HFFc6 (cell line): ENCODE measurements at places on chromosomes 6 and 20. TPM values are rescaled to one million over a fixed set of nuclear protein-coding genes. Genes with fewer than 3 reads are reported as not detected.
A peak's percentile ranks its signal among the peaks of the same experiment; 100 is the strongest.

DNA sequence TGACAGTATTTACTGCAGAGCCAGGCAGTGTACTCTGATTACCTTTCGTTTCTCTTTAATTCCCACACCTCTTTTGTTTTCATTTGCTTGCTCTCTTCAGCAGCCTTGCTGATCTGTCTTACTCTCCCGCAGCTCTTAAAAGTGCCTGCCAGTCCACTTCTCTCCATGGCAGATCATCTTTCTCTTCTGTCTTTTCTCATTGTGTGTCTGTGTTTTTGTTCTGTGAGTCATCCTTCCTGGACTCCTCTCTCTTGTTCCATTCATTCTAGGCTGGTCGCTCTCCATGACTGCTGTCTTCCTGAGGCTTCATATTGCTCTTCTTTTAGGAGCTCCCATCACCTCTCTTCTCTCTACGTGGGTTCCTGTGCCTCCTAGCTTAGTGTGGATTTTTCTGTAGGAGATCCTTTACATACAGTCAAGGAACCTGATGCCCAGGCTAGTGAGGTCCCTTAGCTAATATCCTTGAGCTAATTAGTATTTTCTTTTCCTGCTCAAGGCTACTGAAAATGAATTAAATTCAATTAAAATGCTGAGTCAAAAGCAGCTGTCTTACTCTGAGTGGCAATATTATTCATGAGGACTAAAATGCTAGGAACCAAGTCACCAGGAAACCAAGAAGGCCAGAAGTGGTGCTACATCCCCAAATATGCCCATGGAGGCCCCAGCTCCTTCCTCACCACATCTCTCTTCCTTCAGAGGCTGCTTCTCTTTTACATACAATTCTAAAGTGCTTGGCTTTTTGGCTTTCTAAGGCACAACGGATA lies 86.1 kb downstream of the SLX4IP start:
- H3K27ac ChIP-seq, result peak overlapping the region; percentile 78
- peaks cover 77% of the 10 kb centered on the region for H3K4me1 ChIP-seq
- DNase-seq, result peak; percentile 78
- H3K4me3 ChIP-seq, result peak overlapping the region; percentile 76

- DNase-seq, result no peak
- H3K27ac ChIP-seq, result no peak overlapping the region
- no peaks in the 10 kb centered on the region for H3K36me3 ChIP-seq
- H3K4me3 ChIP-seq, result no peak overlapping the region
Observed at GRCh38 chr20:22716821-22717351, 132.5 kb upstream of the FOXA2 start.

GRCh38 chr6:105588123-105588710 lies 185.3 kb upstream of the PREP start:
- no peak for DNase-seq
- peaks cover 2% of the 10 kb centered on the region; the same call in 1 of the 2 replicates for H3K27me3 ChIP-seq
- H3K36me3 ChIP-seq, result no peaks in the 10 kb centered on the region
- H3K4me3 ChIP-seq, result peak overlapping the region; percentile 87
- peaks cover 64% of the 10 kb centered on the region for H3K4me1 ChIP-seq

DNA sequence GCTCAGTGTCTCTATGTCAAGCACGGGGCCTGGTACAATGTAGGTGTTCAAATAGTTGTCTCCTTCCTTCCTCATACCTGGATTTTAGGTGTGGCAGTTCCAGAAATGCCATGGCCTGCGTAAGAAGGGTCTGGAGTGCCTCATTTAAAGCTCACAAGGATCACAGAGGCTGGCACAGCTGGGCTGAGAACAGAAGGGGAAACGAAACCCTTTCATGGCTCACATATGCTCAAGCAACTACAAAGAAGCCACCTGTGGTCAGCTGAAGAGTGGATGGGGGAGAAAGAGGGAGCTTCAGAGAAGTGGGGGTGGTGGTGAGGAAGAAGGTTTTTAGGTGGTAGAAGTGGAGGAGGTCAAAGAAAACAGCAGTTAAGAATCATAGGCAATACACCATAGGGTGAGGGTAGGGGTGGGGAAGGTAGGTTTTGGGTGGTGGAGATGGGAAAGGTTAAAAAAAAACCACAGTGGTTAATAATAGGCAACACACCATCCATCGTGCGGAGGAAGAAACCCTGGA lies 17.0 kb upstream of the TOP1 start:
- H3K36me3 ChIP-seq, result peaks cover 8% of the 10 kb centered on the region; the same call in 1 of the 2 replicates
- peaks cover 5% of the 10 kb centered on the region for H3K27me3 ChIP-seq
- no peak overlapping the region for H3K4me3 ChIP-seq
- H3K4me1 ChIP-seq, result peaks cover 43% of the 10 kb centered on the region
- no peak for DNase-seq

DNA sequence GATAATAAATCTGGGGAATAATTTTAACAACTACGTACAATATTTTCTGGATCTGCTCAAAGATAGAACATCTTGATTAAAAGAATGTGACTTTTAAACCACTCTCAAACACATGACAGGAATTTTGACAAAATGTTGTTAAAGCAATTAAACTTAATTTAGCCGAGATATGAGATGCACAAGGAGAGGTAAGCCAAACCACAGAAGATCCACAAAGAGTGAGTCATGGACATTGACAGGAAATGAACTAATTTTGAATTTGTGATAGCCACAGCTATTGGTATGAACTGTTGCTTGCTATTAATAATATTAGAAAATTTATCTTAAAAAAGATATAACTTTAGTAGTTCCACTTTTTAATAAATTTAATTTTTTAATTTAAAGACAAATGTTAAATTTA lies 27.8 kb upstream of the VGLL2 start:
- H3K36me3 ChIP-seq, result no peaks in the 10 kb centered on the region
- DNase-seq, result no peak
- no peak overlapping the region for H3K4me3 ChIP-seq
- H3K27ac ChIP-seq, result no peak overlapping the region
- H3K4me1 ChIP-seq, result peaks cover 6% of the 10 kb centered on the region; the same call in 1 of the 2 replicates
- no peaks in the 10 kb centered on the region; the same call in 1 of the 2 replicates for H3K27me3 ChIP-seq

SPATS1 gene
- total RNA-seq, result not detected in 2 replicates

EPPIN gene
- not detected in 3 replicates for total RNA-seq

KCNQ5 gene
- 18.5 to 32.4 TPM (median 24.3 TPM) in 3 replicates for total RNA-seq

CYP39A1 gene
- total RNA-seq, result not detected in 3 replicates
